Endodermal cell (in vitro differentiated cells): ENCODE measurements at places on chromosomes 2 and 18.

DNA sequence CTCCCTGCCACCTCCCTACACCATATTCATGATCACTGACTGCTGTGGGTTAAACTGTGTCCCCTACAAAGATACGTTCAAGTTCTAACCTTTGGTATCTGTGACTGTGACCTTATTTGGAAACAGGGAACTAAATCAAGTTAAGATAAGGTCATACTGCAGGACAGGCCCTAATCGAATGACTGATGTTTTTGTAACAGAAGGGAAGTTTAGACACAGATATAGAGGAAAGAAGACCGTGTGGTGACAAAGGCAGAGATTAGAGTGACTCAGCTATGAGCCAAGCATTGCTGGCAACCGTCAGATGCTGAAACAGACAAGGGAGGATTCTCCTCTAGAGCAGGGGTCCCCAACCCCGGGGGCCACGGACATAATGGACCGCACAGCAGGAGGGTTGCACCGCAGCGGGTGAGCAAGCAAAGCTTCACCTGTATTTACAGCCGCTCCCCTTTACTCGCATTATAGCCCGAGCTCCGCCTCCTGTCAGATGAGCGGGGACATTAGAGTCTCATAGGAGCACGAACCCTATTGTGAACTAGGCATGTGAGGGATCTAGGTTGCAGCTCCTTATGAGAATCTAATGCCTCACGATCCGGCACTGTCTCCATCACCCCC lies 28.9 kb upstream of the RNF152 start:
- DNase-seq, result no peak

- DNase-seq, result no peak
Observed at GRCh38 chr2:238956676-238957075, 108.8 kb downstream of the TWIST2 start.

DNA sequence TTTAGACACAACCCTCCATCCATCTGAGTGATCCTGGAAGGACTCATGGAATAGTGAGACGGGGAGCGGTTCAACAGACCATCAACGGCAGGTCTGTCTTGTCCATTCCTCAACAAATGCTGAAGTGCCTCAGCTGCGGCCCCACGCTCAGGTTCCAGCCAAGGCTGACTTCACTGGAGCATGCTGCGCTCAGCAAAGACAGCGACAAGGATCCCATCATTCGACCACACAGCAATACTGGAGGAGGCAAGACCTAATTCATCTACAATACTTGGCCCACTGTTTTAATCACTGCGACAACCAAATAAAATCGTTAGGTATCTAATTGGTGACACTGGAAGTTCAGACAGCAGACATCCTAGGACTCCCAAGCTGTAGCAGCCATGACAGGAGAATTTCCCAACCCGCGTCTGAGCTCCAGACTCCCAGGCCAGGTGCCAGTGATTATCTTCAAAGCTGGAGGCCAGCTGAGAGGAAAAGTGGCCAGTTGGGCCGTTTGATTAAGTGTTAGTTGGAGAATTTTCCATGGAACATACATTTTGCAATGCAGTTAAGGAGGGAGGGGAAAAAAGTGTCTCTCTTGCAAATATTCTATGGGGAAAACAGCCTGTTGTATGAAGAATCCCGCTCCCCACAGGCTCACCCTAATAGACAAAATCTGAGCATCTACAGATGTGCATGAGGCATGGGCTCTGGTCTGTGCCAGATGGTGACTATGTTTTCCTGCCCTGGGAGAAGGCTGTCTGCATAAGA lies 92.5 kb upstream of the SLC35G4 start:
- no peak for DNase-seq

DNA sequence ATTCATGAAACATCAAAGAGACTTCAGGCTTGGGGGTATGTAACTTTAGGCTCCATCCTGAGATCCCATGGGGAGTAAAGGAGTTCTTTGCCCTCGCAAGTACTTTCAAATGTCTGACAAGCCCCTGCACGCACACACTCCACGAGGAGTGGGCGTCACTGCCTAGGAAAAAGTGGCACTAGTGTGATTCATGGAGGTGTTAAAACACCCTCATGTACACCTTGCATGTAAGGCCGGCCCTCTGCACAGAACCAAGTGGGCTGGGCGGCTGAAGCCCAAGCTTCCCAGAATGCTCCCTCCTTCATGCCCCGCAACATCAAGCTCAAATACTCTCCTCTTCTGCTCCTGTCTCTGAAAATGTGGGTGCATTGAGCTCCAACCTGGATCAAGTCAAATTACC lies 7.8 kb downstream of the HS1BP3 start:
- DNase-seq, result no peak

DNA sequence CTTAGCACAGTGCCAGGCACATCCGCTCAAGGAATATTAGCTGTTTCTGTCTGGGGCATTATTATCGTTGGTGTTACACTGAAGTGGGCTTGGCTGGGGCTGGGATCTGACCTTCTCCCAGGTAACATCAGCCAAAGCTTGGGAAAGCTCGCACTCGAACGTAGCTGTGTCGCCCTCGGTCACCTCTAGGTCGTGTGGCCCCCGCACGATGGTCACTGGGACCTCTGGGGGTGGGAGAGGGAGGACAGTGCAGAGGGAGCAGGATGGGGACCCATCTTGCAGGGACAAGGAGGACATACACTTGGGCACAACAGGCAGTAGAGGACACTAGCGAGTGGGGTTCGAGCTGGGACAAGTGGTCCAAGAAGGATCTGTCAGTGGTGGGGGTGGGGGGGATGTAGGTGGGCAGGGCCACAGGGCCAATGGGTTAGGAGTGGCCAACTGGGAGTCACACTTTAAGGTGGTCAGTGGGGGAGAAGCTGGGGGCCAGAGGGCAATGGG lies 9.7 kb downstream of the TMEM198 start:
- no peak for DNase-seq

DNA sequence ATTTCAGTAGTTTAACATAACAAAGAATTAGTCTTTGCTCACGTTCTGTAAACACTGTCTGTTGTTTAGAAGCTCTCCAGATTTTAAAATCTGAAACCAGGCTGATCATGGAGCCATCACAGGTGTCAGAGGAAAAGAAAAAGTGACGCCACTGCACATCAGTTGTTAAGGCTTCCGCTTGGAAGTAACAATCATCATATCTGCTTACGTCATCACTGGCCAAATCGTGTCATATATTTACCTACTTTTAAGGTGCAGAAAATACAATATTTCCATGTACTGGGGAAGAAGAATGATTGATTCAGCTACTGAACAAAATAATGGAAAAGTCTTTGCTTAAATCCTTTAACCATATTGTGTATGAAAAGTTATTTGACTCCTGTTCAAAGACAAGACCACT lies 382.6 kb upstream of the MC4R start:
- no peak for DNase-seq

GRCh38 chr2:67217398-67217797 lies 179.7 kb upstream of the ETAA1 start:
- DNase-seq, result no peak
